Keratinocyte (primary cell): ENCODE measurements at places on chromosomes 2 and 18.

GRCh38 chr2:85439025-85439472 lies 20.5 kb downstream of the SH2D6 start:
- no peak overlapping the region for H3K27ac ChIP-seq
- H3K36me3 ChIP-seq = no peaks in the 10 kb centered on the region
- peaks cover 15% of the 10 kb centered on the region for H3K4me1 ChIP-seq
- H3K4me3 ChIP-seq = no peak overlapping the region
- DNase-seq = no peak
- H3K27me3 ChIP-seq = no peaks in the 10 kb centered on the region

- no peak overlapping the region for H3K4me3 ChIP-seq
- no peak overlapping the region for H3K27ac ChIP-seq
- DNase-seq = no peak
Observed at GRCh38 chr2:73588177-73588576, 54.0 kb downstream of the NAT8 start.

DNA sequence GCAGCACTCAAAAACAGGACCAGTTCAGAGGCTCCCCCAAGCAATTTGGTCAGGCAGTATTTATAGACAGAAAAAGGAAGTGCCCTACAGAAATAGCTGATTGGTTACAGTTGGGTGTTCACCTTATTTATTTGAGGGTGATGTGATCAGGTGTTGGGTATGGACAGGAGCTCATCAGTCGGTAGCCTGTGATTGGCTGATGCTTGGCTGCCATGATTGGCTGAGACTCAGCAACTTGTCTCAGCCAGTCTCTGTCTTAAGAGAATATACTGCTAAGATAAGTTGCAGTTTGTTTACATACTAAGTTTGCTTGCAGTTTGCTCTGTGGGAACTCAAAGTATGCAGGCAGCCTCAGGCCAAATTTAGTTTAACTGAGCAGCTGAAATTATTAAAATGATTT lies 9.4 kb downstream of the ABCG8 start:
- no peaks in the 10 kb centered on the region for H3K4me1 ChIP-seq
- H3K36me3 ChIP-seq = no peaks in the 10 kb centered on the region
- no peak overlapping the region for H3K4me3 ChIP-seq
- H3K27ac ChIP-seq = no peak overlapping the region
- peaks cover 16% of the 10 kb centered on the region for H3K27me3 ChIP-seq
- DNase-seq = no peak

DNA sequence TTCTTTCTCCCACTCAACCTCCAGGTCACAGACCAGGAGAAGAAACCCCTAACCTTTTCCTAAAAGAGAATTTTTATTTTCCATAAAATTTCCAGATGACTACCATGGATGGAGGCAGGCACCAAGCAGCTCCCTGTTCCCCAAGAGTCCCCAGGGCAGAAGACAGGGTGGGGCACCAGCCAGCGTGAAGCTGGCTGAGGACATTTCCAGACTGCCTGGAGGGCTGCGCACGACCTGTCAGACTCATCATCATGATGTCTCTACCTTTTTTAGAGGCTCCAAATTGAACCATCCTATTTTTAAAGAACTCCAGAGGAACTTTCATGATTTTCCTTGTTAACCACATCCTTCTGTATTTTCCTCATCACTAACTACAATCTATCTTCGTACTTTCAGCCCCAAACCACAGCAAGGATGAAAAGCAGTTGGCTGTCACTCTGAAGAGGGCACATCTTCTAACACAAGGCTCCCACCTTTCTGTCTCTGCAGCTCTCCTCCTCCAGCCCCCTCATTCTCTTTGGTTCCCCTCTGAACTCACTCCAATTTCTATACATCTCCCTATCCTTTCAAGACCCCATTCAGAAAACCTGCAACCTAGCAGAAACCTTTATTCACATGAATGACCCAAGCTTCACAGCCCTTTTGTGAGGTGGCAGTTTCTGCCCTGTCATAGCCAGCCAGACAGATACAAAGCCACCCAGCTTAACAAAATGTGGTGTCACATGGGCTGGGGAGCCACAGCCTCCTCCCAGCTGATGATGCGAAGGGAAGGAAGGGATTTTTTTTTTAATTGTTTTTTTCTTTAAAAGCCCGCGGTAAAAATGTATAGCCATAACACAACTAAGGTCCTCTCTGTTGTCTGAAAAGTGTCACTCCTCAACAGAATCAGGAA lies 11.1 kb downstream of the AMMECR1L start:
- no peak for DNase-seq
- no peak overlapping the region for H3K4me3 ChIP-seq
- H3K27me3 ChIP-seq = no peaks in the 10 kb centered on the region
- peaks cover 40% of the 10 kb centered on the region for H3K36me3 ChIP-seq
- no peak overlapping the region for H3K27ac ChIP-seq

- H3K4me1 ChIP-seq = no peaks in the 10 kb centered on the region
- no peaks in the 10 kb centered on the region for H3K36me3 ChIP-seq
- no peak overlapping the region for H3K4me3 ChIP-seq
- peaks cover 25% of the 10 kb centered on the region for H3K27me3 ChIP-seq
- H3K27ac ChIP-seq = no peak overlapping the region
Observed at GRCh38 chr2:228180181-228181097, 1.0 kb downstream of the SPHKAP start.

GRCh38 chr2:27583390-27583915 lies 611 bp downstream of the ZNF512 start:
- no peaks in the 10 kb centered on the region for H3K36me3 ChIP-seq
- peaks cover 28% of the 10 kb centered on the region for H3K4me1 ChIP-seq
- H3K27me3 ChIP-seq = no peaks in the 10 kb centered on the region
- H3K27ac ChIP-seq = peak overlapping the region; percentile 60
- peak overlapping the region; percentile 53 for H3K4me3 ChIP-seq

DNA sequence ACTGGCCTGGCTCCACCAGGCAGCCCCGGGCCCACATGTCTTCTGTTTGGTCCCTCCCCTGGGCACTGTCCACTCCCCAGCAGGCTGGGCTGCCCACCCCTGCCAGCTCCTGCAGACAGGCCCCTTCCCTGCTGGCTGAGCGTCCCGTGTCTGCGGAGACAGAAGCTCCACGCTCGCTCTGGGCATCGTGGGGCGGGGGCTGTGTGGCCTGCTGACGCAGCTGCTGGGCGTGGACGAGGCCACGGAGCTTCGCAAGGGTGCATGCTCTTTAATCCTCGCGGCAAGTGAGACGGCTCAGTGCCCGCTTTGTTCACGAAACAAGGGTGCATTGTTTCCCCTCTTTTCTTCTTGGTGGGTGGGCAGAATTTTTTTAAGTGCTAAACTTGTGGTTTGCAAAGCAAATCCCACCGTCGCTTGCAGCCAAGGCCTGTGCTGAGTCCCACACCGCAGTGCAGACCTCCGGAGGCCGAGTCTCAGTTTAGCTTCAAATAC lies 132.8 kb upstream of the CTDP1 start:
- no peaks in the 10 kb centered on the region for H3K4me1 ChIP-seq
- H3K27ac ChIP-seq = no peak overlapping the region
- no peak overlapping the region for H3K4me3 ChIP-seq
- H3K27me3 ChIP-seq = no peaks in the 10 kb centered on the region

DNA sequence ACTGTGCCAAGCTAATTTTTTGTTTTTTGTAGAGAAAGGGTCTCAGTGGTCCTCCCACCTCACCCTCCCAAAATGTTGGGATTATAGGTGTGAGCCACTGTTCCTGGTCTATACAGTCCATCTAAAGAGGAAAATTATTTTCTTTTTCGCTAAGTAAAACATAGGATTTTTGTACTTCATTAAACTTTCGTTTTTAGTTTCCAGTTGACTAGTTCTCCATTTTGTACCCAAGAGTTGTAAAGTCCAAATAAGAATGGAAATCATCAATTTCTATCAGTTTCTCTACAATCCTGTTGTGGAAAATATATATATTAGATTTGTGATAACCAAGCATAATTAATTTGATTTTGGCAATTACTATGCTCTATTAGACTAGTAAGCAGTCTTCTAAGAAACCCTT lies 156.4 kb downstream of the BABAM2 start:
- DNase-seq = no peak
- no peak overlapping the region for H3K27ac ChIP-seq
- H3K27me3 ChIP-seq = no peaks in the 10 kb centered on the region
- H3K4me3 ChIP-seq = no peak overlapping the region

DNA sequence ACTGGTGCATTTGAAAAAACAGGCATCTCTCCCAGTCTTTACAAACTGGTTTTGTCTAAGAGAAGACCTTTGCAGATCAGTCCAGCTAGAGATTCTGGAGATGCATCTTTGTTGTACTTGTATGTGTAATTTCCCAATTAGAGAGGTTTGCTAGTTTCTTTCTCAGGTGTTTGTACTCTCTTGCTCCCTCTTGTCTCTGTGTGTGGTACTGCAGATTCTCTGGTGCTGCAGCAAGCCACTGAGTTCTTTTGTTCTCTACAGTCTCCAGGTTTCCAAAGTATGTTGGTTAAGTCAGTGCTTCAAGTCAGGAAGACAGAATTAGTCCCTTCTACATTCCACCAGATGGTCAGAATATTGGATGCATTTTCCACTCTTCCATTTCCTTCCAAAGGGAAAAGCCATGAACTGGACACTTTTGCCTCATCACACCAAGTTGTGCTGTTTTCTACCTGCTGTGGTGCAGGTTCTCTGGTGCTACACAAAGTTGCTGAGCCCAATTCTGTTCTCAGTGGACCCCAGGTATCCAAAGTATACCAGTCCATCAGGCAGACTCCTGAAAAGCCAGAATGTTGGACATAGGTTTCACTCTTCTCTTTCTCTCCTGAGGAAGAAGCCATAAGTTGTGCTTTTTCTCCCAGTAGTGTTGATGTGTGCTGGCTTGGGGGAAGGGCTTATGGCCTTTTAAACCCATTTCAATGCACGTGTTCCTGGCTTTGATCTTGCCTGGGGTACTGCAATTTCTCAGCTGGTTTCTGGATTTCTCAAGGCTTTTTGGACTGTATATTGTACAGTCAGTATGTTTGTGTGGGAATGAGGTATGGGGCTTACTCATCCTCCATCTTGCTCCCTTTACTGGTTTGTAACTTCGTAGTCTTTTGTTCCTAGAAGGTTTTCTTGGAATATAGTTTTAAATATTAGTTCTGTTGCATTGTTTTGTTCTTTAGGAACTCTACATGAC lies 29.8 kb downstream of the EPC2 start:
- H3K4me1 ChIP-seq = peaks cover 12% of the 10 kb centered on the region
- H3K36me3 ChIP-seq = no peaks in the 10 kb centered on the region
- DNase-seq = peak; percentile 13
- H3K27me3 ChIP-seq = no peaks in the 10 kb centered on the region
- H3K4me3 ChIP-seq = no peak overlapping the region
- H3K27ac ChIP-seq = no peak overlapping the region

DNA sequence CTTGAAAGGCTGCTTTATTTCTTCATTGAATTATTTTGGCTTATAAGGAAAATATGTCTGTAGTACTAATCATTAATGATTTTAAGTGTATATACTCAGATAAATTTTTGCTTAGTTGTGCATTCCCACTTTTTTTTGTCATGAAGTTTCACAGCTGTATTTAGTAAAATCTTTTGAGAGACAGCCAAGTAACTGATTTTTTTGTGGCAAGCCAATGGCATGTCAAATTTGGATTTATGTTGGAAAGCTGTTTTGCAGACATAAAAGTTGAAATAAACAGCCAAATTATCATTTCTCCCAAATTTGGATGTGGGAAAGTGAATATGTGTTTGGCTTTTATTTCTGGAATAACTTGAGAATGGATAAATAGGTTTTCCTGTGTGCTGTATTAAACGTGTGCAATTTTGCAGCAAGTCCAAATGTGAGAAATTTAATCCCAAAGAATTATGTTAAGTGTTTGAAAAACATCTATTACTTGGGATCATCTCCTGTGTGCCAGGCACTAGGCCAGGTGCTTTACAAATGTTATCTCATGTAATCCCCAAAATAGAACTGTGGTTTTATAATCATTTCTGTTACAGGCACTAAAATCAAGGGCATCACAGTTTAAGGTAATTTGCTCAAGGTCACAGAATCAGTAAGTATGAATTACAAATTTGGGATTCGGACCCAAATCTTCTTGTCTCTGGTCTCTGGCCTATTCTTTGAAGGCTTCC lies 160.4 kb downstream of the PTPRM start:
- H3K27ac ChIP-seq = no peak overlapping the region
- H3K27me3 ChIP-seq = no peaks in the 10 kb centered on the region
- peaks cover 5% of the 10 kb centered on the region for H3K4me1 ChIP-seq
- H3K4me3 ChIP-seq = no peak overlapping the region
- DNase-seq = no peak

DNA sequence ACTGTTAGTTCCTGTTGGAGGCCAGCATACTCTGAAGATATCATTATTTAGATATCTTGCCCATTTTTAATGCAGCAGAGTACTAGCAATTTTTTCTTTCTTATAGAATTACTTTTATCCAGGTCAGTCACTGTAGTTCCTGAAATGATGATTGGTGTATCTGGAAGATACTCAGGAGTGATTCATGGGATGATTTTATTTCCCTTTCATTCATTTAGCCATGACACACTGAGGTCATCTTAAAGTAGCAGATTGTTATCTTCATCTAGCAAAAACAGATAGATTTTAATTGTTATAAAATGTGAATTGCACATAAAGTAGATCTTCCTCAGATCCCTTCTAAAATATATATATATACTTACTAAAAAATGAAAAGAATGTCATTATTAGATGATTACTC lies 109.1 kb downstream of the PIK3C3 start:
- DNase-seq = no peak
- no peaks in the 10 kb centered on the region for H3K27me3 ChIP-seq
- H3K4me1 ChIP-seq = peaks cover 5% of the 10 kb centered on the region
- H3K27ac ChIP-seq = no peak overlapping the region
- peaks cover 11% of the 10 kb centered on the region for H3K36me3 ChIP-seq

DNA sequence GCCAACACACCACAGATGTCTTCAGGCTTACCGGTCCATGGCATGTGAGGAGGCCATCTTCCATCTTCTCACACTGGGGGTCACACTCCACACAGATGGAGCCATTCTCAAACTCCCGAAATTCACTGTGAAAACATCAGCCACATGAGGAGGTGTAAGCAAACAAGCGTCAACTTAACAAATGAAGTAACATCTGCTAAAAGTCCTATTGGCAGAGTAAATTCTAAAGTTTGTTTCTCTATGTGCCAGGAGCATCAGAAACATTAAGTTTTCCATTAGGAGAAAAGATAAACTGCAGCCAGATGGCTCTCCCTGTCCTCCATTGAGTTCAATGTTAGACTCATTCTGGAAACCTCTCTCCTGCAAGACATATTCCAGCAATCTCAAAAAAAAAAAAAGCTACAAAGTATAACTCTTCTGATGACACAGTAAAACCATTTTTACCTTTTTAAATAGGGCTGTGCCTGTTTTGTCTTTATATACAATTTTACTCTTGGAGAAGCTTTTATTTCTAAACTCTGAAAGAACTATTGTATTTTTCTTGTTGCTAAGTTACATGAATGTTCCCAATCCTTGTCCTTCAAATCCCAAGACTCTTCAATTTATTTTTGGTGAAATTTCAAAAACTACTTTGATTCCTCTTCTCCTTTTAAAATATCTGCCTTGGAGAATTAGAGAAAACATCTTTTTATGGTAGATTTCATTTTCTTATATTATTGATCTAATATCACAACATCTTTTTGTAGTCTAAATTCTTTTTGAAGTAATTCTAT lies 865.3 kb downstream of the ERBB4 start:
- no peak for DNase-seq
- no peak overlapping the region for H3K27ac ChIP-seq
- no peaks in the 10 kb centered on the region for H3K36me3 ChIP-seq
- no peaks in the 10 kb centered on the region for H3K4me1 ChIP-seq
- no peak overlapping the region for H3K4me3 ChIP-seq
- no peaks in the 10 kb centered on the region for H3K27me3 ChIP-seq
